ENCODE measurements at places on chromosomes 16 and 17. TPM values are rescaled to one million over a fixed set of nuclear protein-coding genes. Genes with fewer than 3 reads are reported as not detected.

NXN gene
- 31.6 TPM for total RNA-seq

TMED6 gene
- total RNA-seq, result 0.13 TPM

ITGAX gene
- 1.1 TPM for total RNA-seq

NOS2 gene
- total RNA-seq, result not detected

C16orf86 gene
- 2.6 TPM for total RNA-seq

PLLP gene
- total RNA-seq, result 8.4 TPM

UNC45B gene
- total RNA-seq, result not detected

INO80E gene
- 24.5 TPM for total RNA-seq

SP2 gene
- 1.3 TPM for total RNA-seq

TP53TG3B gene
- total RNA-seq, result not detected

TBC1D3I gene
- total RNA-seq, result 0.14 TPM

HOXB9 gene
- not detected for total RNA-seq

CMTM3 gene
- 23.7 TPM for total RNA-seq

NPIPB6 gene
- not detected for total RNA-seq

FOXF1 gene
- total RNA-seq, result 0.11 TPM

STX1B gene
- 0.39 TPM for total RNA-seq

GAST gene
- not detected for total RNA-seq

GPATCH8 gene
- total RNA-seq, result 12.7 TPM

SOX8 gene
- total RNA-seq, result 0.99 TPM

CCR7 gene
- total RNA-seq, result not detected

OR3A3 gene
- total RNA-seq, result not detected

All from pulmonary artery endothelial cell (primary cell).